ENCODE measurements at places on chromosomes 1 and 21.
A peak's percentile ranks its signal among the peaks of the same experiment; 100 is the strongest.

- no peak for DNase-seq
Observed at GRCh38 chr1:154430903-154431302, 25.8 kb downstream of the IL6R start.

DNA sequence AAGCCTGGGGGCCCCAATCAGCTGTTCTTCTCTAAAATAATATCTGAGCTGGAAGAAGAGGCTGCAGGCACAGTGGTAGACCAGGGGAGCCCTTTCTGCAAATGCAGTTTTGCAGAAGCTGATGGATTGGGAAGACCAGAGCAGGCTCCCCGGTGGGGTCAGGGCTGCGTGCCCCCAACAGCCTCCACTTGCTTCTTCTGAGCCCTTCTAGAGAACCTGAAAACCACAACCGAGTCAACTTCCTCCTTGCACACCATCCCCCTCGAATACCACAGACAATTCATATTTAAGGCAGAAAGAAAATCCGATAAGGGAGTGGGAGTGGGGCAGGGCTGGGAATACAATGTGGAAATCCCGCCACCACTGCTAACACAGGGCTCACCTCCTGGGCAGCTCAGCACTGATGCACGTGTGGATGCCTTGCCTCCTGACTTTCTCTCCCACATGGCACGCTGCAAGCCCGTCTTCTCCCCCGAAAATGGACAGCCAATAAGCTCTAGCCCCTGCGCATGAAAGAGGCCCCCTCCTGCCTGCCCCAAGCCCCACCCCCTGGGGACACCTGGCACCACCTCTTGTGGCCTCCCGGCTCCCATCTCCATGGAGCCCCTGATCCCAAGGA is 25.4 kb upstream of the ALDH4A1 start:
- no peak for DNase-seq

- DNase-seq: no peak
Observed at GRCh38 chr1:206079135-206079534, 26.2 kb downstream of the RHEX start.

DNA sequence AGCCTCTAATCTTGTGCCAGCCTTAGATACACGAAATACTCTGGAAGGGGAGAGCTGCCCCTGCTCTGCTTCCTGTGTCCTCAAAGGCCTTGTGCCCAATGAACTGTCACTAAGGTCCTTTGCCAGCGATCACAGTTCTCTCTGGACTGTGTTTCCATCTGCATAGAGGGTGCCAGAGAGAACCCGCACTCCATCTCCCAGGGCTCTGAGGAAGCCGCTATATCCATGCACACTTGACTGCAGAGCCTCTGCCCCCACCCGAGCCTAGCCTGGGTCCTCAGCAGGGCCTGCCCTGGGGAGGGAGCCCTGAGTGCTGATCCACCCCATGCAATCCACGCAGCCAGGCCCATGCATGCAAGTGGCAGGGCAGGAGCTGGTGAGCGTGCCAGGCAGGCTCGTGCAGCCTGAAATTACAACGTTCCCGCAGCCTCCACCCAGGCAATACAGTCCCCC is 30.6 kb upstream of the KIF21B start:
- no peak for DNase-seq

DNA sequence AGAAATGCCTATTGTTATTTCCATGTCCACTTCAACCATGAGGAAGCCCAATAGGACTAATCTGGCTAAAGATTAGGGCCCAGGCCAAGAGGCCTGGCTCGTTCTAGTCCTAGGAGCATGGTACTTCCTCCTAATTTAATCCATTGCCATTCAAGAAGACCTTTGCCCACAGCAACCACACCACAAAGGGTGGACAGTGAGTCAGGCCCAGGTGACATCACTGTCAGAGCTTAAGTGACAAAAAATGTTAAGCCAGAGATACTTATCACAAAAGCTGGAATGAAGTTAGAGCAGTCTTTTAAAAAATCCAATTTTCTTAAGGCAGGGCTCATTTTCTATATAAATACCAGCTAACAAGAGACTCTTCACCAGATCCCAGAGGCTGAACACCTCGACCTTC is at the start of gene SPRR3:
Gene SPRR3, plus strand, starts transcription at position 368 of the 400 bp plus-strand sequence. CDS start 1,272 bp downstream, outside the sequence.
- no peak for DNase-seq

DNA sequence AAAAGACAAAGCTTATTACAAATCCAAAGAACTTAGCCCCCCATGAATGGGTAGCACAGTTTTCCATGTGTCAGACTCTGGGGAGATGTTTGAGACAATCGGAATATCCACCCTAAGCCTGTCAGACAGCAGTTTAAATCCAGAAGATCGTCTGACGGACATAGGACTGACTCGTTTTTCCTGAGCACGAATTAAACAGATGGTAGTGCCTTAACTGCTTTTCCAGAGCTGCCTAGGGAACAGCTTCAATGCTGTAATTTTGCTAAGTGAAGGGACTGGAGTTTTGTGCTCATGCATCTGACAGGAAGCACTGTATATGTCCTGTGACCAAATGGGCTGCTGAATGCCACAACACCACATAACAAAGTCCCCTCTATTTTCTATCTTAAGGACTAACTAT is 48.6 kb downstream of the PCNX2 start:
- DNase-seq: no peak

- DNase-seq: no peak
Observed at GRCh38 chr1:10865518-10866320, 69.3 kb upstream of the CASZ1 start.

DNA sequence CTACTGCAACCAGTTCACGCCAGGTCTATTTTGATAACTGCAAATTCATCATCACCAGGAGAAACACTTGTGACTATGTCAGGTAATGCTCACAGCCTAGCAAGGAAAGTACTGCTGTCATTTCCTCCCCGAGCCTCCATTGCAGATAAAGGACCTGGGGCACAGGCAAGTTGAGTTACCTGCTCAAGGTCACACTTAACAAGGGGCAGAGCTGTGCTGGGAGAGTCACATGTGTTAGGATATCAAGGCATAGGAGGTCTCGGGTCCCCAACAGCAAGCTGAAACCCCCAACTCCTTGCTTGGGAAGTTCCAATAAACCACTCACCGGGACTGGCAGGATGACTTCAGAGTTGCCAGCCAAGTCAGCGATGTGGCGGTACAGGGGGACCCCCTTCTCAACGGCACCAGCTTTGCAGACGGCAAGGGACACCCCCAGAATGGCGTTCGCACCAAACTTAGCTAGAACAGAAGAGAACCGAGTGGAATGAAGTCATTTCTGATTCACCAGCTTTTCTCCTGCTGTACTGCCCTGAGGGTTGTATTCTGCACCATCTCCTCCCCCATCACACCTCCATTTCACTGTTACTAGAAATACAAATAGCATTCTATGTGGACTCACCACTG is 11.6 kb downstream of the ENO1 start:
- DNase-seq: no peak

DNA sequence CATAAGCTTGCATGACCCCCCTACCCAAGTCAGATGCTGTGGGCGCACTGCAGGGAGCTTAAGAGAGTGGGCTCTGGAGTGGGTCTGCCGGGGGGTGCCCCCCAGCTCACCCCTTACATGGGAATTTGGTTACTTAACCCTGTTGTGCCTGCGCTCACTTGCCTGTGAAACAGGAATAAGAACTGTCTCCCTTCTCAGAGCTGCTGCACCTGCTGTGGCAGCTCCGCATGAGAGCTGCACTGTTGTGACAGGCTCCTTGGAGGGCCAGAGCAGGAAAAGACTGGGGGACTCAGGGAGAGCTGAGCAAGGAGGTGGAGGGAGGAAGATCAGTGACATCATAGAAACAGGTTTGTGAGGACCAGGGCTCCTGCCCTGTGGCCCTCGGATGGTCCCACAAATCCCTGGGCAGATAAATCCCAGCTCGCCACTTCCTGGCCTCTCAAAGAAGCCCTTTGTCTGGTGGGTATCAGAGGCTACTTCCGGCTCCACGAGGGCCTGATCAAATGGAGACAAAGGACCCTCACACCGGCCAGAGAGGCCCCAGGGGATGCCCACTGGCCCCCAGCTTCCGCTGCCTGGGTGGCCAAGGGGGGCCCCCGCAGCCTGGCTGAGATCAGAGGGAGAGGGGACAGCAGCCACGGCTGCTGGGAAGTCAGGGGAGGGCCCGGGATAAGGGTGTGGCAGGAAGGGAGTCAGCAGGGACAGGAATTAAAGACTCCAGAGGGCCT is 28.9 kb upstream of the LAPTM5 start:
- peak; percentile 63 for DNase-seq

GRCh38 chr21:45318146-45318555 is 30.5 kb upstream of the POFUT2 start:
- no peak for DNase-seq

DNA sequence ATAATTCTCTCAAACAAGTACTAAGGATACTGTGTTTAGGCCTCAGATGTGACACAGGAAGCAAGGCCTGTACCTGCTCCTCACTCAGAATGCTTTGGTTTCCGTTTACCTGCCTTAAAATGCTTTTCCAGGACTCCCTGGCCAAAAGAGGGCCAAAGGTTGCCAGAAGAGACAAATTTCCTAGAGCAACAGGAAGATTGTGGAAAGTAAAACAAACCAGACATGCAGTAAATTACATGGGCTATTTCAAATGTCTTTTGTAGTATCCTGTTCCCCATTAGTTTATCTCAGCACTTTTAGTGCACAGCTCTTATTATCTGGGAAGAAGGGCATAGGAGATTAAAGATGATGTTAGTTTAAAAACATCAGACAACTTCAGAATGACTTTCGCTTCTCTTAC is 280.0 kb downstream of the NFIA start:
- no peak for DNase-seq

DNA sequence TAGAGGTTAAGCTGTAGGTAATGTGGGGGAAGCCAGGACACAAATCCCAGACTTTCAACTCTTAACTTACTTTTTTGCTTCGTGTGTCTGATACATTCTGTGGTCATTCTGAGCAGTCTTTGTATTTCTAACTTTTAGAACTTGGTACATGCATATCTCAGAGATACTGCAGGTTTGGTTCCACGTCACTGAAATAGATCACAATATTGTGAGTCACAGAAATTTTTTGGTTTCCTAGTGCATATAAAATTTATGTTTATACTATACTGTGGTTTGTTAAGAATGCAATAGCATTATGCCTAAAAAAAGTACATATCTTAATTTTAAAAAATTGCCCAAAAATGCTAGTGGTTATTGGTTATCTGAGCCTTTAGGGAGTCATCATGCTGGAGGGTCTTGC is 3.2 kb downstream of the URB2 start:
- DNase-seq: no peak

DNA sequence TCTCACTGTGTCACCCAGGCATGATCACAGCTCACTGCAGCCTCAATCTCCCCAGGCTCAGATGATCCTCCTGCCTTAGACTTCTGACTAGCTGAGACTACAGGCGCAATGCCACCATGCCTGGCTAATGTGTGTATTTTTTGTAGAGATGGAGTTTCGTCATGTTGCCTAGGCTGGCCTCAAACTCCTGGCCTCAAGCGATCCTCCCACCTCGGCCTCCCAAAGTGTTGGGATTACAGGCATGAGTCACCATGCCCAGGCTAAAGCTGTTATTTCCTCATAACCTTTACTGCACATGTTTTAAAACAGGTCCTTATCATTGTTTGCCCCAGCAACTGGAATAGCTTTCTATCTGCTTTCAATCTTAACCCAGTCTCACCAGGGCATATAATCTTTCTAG is 2.9 kb downstream of the SARS1 start:
- no peak for DNase-seq

- no peak for DNase-seq
Observed at GRCh38 chr1:75625795-75626194, 14.9 kb upstream of the SLC44A5 start.

DNA sequence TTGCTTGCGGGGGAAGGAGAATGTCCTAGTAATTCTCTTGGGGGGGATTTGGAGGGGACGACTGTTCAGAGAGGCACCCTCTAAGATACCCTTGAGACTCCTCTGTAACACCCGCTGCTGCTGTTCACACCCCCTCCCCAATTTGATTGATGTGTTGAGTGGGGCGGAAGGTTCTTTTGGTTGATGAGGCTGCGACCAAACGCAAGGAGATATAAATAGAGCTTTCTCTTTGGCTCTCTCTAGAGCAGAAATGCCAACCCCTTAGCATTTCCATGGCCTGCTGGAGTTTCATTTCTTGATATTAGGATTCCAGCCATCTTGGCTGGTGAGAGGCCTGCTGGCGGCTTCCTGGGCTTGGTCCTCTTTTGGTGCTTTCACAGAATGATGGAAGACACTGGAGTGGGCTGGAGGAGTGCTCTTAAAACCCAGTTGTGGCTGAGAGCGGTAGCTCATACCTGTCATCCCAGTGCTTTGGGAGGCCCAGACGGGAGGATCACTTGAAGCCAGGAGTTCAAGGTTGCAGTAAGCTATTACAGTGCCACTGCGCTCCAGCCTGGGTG is 2.0 kb downstream of the PIK3CD start:
- DNase-seq: no peak

- DNase-seq: no peak
Observed at GRCh38 chr1:217867446-217867995, 236.4 kb downstream of the SPATA17 start.

DNA sequence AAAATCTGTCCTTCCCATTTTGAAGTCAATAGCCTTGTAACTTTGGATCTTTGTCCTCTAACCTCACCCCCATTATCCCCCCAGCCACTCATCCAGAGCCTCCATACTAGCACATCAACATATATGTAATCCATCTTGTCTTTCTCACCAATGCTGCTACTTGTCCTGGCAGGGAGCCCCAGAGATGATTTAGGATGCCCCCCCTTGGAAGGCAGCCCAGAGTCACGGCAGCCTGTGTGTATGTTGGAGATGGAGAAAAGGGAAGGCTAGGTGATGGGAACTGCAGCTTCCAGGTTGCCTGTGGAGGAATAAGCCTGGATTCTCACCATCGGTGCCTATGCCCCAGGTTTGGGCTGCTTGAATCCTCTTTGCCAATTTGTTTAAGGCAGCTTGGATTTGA is 51.7 kb upstream of the SCMH1 start:
- DNase-seq: no peak

DNA sequence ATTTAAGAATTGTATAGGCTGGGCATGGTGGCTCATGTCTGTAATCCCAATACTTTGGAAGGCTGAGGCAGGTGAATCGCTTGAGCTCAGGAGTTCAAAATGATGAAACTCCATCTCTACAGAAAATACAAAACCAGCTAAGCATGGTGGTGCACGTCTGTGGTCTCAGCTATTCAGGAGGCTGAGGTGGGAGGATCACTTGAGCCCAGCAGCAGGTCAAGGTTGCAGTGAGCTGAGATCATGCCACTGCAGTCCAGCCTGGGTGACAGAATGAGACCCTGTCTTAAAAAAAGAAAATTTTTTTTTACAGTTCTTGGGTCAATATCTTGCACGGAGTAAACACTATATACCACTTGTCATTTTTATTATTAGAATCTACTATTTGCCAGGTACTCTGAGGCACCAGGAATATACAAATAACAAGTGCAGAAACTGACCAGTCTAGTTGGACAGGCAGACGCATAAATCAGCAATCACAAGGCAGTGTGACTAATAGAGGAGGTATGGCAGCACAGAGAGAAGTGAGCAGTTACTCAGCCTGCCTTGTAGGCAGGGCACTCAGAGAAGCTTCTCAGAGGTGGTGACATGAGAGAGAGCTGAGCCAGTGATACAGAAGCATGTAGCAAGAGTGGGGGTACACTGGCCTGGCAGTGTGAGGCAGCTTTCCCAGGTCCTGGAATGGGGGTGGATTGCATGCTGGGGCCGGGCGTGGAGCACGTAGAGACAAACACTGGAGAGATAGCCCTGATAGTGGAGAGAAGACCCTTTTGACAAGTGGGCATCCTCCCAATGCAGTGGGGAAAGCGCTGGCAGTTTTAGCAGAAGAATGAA is 8.0 kb downstream of the PHLDA3 start:
- DNase-seq: no peak

GRCh38 chr1:76562292-76562691 is 305.0 kb upstream of the ST6GALNAC5 start:
- no peak for DNase-seq
